ENCODE measurements at places on chromosomes 4 and X. TPM values are rescaled to one million over a fixed set of nuclear protein-coding genes. Genes with fewer than 3 reads are reported as not detected.
A peak's percentile ranks its signal among the peaks of the same experiment; 100 is the strongest.

DNA sequence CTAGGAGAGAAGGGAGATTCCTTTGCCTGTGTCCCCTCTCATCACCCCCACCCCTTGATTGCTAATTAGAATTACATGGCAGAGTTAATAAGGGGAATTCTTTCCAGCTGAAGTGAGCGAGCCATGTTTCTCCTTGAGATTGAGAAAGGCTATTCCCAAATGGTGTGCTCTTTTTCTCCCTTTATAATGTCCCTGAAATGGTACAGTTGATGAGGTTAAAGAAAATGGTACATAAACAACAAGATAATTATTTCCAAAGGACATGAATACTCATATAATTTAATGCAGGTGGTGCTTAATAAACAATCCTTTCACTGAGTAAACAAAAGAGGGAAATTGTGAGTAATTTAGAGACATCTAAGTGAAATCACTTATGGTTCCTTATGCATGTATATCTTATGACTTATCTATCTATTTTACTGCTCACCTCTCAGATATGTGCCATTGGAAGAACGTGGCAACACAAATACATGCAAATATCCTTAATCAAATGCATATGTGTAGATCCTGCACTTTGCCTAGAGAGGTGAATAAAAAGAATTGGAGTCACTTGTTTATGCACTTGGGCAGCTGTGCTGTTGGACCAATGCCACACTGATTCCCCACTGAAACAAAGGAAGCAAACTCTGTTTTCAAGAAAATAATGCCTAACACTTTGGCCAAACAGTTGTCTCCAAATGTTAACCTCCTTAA is 106.6 kb upstream of the WDR44 start:
- no peak for DNase-seq
- H3K27me3 ChIP-seq, result no peaks in the 10 kb centered on the region
- no peaks in the 10 kb centered on the region for H3K36me3 ChIP-seq
- no peaks in the 10 kb centered on the region for H3K4me1 ChIP-seq
- H3K4me3 ChIP-seq, result no peak overlapping the region

The NXF3 gene
- polyA plus RNA-seq, result not detected

GRCh38 chr4:139711461-139711860 is 45.8 kb downstream of the MGST2 start:
- no peak overlapping the region for H3K4me3 ChIP-seq
- H3K4me1 ChIP-seq, result no peaks in the 10 kb centered on the region
- H3K27ac ChIP-seq, result no peak overlapping the region
- no peak for DNase-seq
- H3K27me3 ChIP-seq, result no peaks in the 10 kb centered on the region

DNA sequence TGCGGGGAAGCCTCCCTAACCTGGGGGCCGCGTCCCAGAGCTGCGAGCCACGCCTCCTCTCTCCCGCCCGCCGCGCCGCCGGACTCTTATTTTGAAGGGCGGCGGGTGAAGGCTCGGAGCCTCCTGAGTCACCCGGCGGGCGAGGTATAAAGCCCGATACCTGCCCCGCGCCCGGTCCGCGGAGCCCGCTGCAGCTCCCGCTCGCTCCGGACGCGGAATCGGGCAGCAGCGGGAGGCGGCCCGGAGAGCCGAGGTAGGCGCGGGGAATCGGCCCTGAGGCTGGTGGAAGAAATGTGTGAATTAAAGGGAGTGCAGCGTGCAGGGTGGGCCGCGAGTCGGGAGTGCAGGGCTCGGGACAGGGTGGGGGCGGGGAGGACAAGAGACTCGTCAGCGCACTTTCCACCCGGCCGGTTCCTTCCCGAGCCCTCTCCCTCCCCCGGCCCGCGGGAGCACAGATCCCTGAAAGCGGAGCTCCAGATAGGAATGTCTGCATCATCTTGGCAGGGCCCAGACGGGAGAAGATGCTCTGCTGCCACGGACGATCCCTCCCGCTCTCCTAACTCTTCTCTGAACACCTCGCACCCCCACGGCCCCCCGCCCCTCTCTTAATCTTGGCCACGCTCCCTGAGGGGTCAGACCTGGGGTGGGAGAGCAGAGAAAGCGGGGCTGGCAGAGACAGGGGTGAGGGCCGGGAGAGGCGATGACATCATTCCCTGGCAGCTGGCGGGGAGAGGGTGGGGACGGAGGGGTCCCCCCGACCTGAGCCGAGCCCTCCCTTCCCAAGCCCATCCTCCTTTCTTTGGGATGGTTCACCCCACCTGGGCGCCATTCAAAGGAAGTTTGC is 177.9 kb downstream of the CBR4 start:
- H3K27ac ChIP-seq, result no peak overlapping the region
- H3K4me1 ChIP-seq, result peaks cover 13% of the 10 kb centered on the region
- peaks cover 23% of the 10 kb centered on the region for H3K27me3 ChIP-seq
- H3K4me3 ChIP-seq, result peak overlapping the region; percentile 53
- H3K36me3 ChIP-seq, result no peaks in the 10 kb centered on the region
- peak; percentile 52 for DNase-seq

GRCh38 chr4:79296768-79297428 is 29.0 kb downstream of the NAA11 start:
- H3K27ac ChIP-seq, result no peak overlapping the region
- no peak overlapping the region for H3K4me3 ChIP-seq
- DNase-seq, result no peak
- H3K4me1 ChIP-seq, result no peaks in the 10 kb centered on the region
- no peaks in the 10 kb centered on the region for H3K36me3 ChIP-seq

DNA sequence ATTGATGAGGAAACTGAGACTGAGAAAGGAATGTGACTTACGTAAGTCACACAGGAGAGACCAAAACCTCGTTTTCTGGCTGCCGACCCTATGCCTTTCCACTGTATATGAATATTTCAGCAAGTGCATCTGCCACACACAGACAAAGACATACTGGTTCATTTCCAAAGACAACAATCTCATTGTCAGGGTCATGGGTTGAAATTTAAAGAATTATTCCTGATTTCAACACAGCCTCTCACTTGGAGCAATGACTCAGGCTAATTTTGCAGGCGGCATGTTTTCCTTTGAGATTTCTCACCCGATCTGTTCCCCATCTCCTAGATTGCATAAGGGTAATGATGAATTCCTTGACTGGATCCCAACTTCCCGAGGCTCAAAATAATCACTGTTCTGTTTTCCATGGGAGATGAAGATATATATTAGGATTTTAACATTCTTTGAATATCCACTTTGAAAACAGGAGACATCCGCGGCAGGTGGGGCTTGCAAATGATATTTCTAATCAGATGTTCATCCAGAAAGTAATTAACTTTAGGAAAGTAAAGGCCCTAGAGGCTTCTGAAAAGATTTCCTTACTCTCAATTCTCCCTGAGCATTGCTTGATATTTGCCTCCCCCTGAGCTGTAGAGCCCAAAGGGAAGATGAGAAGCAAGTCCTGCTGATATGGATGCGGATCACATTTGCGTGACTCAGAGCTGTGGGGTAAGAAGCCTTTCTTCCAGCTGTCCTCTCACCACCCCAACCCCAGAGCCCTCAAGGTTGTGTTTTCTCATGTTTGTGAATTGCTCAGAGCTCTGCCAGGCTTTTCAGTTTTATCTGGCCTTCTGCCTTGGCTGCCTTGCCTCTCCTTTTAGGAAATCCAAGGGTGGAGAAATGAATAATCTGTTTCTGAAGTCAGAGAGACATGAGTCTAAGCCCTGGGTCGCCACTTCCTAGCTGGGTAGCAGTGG is 361.1 kb upstream of the BOD1L1 start:
- no peak overlapping the region for H3K4me3 ChIP-seq
- no peaks in the 10 kb centered on the region for H3K36me3 ChIP-seq
- no peaks in the 10 kb centered on the region for H3K27me3 ChIP-seq
- no peaks in the 10 kb centered on the region for H3K4me1 ChIP-seq
- no peak overlapping the region for H3K27ac ChIP-seq

DNA sequence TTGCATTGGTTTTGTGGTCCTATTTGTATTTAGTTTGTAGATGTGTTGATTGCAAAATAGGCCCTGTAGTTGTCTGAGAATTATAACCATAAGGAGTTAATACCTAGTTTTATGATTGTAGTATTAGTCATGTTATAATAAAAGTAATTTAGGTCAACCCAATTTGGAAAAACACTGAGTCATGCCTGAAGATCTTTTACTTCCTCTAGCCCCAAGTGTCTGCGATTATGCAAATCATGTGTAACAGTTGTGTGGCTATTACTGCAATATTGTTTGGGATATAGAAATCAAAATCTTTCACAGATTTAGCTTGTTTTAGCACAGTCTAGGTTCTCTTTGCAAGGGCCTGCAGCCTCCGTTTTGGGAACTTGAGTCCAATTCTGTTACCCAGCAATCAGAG is 12.6 kb downstream of the SRD5A3 start:
- H3K4me1 ChIP-seq, result no peaks in the 10 kb centered on the region
- no peak overlapping the region for H3K27ac ChIP-seq
- no peaks in the 10 kb centered on the region for H3K27me3 ChIP-seq
- H3K4me3 ChIP-seq, result no peak overlapping the region
- H3K36me3 ChIP-seq, result no peaks in the 10 kb centered on the region
- DNase-seq, result no peak

The PCDH10 gene
- polyA plus RNA-seq, result not detected

DNA sequence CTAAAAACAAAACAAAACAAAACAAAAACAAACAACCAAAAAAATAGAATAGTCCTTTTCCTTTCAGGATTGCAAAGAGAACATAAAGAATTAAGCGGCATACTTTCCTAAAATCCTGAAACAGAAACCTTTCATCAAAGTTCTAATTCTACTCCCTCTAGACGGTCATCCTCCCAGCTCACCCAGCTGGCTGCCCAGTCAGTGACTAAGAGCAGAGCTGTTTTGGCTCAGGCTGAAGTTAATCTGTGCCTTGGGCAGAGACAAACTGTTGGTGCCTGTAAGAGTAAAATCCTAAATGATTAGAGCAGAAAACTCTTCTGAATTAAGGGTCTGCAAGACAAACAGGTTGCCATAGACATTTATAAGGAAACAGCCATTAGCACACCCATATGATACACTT is 17.6 kb upstream of the WAS start:
- no peaks in the 10 kb centered on the region for H3K36me3 ChIP-seq
- H3K4me3 ChIP-seq, result no peak overlapping the region
- no peak overlapping the region for H3K27ac ChIP-seq
- no peaks in the 10 kb centered on the region for H3K27me3 ChIP-seq
- DNase-seq, result no peak

GRCh38 chrX:129637217-129638109 is 17.3 kb downstream of the APLN start:
- no peaks in the 10 kb centered on the region for H3K27me3 ChIP-seq
- H3K27ac ChIP-seq, result no peak overlapping the region
- H3K36me3 ChIP-seq, result no peaks in the 10 kb centered on the region
- H3K4me1 ChIP-seq, result peaks cover 7% of the 10 kb centered on the region
- peak; percentile 64 for DNase-seq

- H3K4me3 ChIP-seq, result no peak overlapping the region
- H3K4me1 ChIP-seq, result no peaks in the 10 kb centered on the region
- no peaks in the 10 kb centered on the region for H3K36me3 ChIP-seq
- no peak overlapping the region for H3K27ac ChIP-seq
- H3K27me3 ChIP-seq, result no peaks in the 10 kb centered on the region
- no peak for DNase-seq
These were observed 226.7 kb downstream of the GRIA2 start for GRCh38 chr4:157447195-157447594.

DNA sequence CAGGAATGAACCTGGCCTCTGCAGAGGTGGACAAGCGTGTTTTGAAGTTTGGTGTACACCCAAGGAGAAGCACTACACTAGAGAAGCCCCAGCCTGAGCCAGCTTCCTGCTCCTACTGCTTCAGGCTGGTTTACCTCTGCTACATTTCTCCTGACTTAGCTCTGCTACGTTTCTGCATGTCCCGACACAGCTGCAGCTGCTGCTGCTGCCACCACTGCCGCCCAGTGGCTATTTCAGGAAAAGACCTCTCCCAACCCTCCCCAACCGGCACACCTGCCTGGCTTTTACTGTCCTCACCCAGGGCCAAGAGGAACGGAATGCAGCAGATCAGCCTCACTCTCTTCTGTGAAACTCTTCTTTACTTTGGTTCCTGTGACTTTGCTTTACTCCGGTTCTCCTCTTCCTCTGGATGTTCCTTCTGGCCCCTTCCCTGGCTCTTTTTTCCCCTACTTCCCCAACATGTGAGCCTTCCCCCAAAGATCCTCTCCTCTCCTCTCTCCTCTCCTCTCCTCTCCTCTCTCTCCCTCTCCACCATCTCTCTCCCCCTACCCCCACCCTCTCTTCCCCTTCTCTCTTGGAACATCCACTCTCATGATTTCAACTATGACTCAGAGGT is 3.1 kb upstream of the P2RY4 start:
- no peak overlapping the region for H3K27ac ChIP-seq
- no peaks in the 10 kb centered on the region for H3K36me3 ChIP-seq
- no peaks in the 10 kb centered on the region for H3K4me1 ChIP-seq
- H3K4me3 ChIP-seq, result no peak overlapping the region
- H3K27me3 ChIP-seq, result no peaks in the 10 kb centered on the region

GRCh38 chrX:9873360-9873759 is 87.1 kb downstream of the SHROOM2 start:
- no peak overlapping the region for H3K27ac ChIP-seq
- H3K27me3 ChIP-seq, result no peaks in the 10 kb centered on the region
- no peak overlapping the region for H3K4me3 ChIP-seq
- no peaks in the 10 kb centered on the region for H3K4me1 ChIP-seq

DNA sequence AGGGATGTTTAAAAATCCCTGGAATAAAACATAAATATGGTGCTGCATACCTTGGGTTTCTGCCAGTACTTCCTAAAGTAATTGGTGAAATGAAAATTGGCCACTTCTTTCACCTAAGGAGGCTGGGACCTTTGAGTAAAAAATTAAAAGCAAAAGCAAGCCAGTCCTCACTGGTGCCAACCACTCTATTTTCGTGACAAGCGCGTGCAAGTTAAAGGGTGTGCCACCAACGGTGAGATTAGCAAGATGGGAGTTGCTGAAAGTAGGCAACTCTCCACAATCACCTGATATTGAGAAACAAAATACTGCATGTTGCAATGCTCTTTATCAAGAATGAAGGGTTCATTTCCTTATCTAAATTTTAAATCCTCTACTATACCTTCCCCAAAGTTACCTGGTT is 19.7 kb upstream of the RTL9 start:
- no peaks in the 10 kb centered on the region for H3K36me3 ChIP-seq
- H3K27me3 ChIP-seq, result no peaks in the 10 kb centered on the region
- no peak for DNase-seq

DNA sequence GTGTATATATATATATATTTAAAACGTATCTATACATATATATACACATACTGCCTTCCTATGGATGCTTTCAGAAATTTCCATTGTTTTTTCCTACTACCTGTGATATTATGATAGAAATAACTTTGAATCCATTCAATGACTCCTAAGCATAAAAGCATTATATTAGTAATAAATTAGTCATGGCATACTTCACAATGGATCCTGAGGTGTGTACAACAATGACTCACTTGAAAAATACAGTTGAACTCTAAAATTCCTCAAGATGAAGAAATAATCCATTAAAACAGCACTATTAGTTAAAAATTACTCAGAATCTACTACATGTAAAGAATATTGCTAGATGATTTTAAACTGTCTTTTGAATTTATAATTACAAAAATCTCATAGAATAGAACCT is 201.1 kb downstream of the STPG2 start:
- H3K36me3 ChIP-seq, result no peaks in the 10 kb centered on the region
- H3K4me3 ChIP-seq, result no peak overlapping the region
- no peaks in the 10 kb centered on the region for H3K4me1 ChIP-seq
- DNase-seq, result no peak

Measured in CD4-positive, alpha-beta memory T cell (primary cell).